ENCODE measurements at places on chromosomes 12 and 14. TPM values are rescaled to one million over a fixed set of nuclear protein-coding genes. Genes with fewer than 3 reads are reported as not detected.

The EVL gene
- 38.1 TPM for total RNA-seq

The CLEC4C gene
- not detected for total RNA-seq

The PLCZ1 gene
- total RNA-seq: not detected

The LRRC43 gene
- total RNA-seq: 1.5 TPM

The PTHLH gene
- 2.7 TPM for total RNA-seq

The KCNA5 gene
- 11.4 TPM for total RNA-seq

All from gastroesophageal sphincter (tissue), 4 donors.